Activated T-helper 2 cell treated with anti-CD3 and anti-CD28 coated beads, Interferon-gamma antibody, Interleukin-2, Interleukin-4, amounts not matched to agents 10 μg/mL and 5 μg/mL and 100 μg/mL, durations not matched to agents 14 hours and 24 hours and 36 hours (primary cell): ENCODE measurements at places on chromosomes 13 and 19. TPM values are rescaled to one million over a fixed set of nuclear protein-coding genes. Genes with fewer than 3 reads are reported as not detected.

The NFIC gene
- 16.5 and 17.3 TPM in 2 replicates for total RNA-seq

The EID2B gene
- 3.5 and 4.1 TPM in 2 replicates for total RNA-seq

The IRGC gene
- total RNA-seq: not detected in 2 replicates

The POLR2E gene
- 260 and 272 TPM in 2 replicates for total RNA-seq

The NLRP11 gene
- not detected in 2 replicates for total RNA-seq

The ABHD8 gene
- 9.9 and 10.9 TPM in 2 replicates for total RNA-seq

GRCh38 chr19:56678205-56678604, 6.6 kb upstream of the ZNF835 start:
- H3K36me3 ChIP-seq: no peaks in the 10 kb centered on the region
- DNase-seq: no peak
- no peaks in the 10 kb centered on the region for H3K27me3 ChIP-seq

DNA sequence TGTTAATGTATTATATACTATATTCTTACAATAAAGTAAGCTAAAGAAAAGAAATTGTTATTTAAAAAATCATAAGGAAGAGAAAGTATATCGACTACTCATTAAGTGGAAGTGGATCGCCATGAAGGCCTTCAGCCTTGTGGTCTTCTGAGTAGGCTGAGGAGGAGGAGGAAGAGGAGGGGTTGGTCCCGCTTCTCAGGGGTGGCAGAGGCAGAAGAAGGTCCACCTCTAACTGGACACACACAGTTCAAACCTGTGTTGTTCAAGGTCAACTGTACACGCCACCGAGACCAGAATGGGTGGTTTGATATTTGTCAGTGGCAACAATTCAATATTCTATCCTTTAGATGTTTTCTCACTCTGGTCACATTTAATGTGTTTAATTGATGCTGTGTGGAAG, 67.2 kb downstream of the ALOX5AP start:
- DNase-seq: no peak
- H3K4me3 ChIP-seq: no peak overlapping the region
- H3K27me3 ChIP-seq: no peaks in the 10 kb centered on the region
- peaks cover 12% of the 10 kb centered on the region for H3K4me1 ChIP-seq
- no peak overlapping the region for H3K27ac ChIP-seq

DNA sequence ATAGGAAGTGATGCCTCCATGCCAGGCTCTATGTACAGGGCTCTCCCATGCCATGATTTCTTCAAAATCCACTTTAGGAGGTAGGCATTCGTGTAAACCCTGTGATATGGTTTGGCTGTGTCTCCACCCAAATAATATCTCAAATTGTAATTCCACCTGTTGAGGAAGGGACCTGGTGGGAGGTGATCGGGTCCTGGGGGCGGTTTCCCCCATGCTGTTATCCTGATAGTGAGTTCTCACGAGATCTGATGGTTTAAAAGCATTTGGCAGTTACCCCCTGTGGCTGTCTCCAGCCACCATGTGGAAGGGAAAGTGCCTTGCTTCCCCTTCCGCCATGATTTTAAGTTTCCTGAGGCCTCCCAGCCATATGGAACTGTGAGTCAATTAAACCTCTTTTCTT, 8.1 kb downstream of the SARS2 start:
- no peaks in the 10 kb centered on the region for H3K27me3 ChIP-seq
- no peak overlapping the region for H3K27ac ChIP-seq
- no peak for DNase-seq
- peaks cover 21% of the 10 kb centered on the region for H3K36me3 ChIP-seq
- H3K4me1 ChIP-seq: no peaks in the 10 kb centered on the region

DNA sequence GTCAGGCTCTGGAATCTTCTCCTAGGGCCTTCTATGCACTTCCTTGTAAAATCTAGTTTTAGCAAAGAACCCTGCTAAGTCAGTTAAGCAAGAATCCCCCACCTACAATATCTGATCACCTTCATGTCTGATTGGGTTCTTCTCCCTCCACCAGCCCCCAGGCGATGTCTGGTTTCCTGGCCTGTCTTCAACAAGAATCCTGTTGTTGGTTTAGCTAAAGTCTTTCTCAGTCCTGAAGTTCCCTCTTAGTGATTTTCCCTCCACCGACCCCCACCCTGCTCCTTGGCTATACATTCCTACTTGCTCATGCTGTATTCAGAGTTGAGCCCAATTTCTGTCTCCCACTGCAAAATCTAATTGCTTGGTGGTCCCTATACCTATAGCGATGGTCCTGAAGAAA, 35.2 kb upstream of the SLC46A3 start:
- H3K4me1 ChIP-seq: peaks cover 22% of the 10 kb centered on the region
- DNase-seq: no peak
- H3K4me3 ChIP-seq: no peak overlapping the region
- no peaks in the 10 kb centered on the region for H3K27me3 ChIP-seq

GRCh38 chr13:101210774-101211173, 205.5 kb downstream of the NALCN start:
- H3K4me1 ChIP-seq: no peaks in the 10 kb centered on the region
- H3K36me3 ChIP-seq: no peaks in the 10 kb centered on the region
- no peak for DNase-seq
- no peak overlapping the region for H3K27ac ChIP-seq
- H3K4me3 ChIP-seq: no peak overlapping the region

GRCh38 chr19:49497047-49497788, 984 bp downstream of the RPS11 start:
- peak; percentile 73 for DNase-seq
- peak overlapping the region; percentile 94 for H3K27ac ChIP-seq
- no peaks in the 10 kb centered on the region for H3K27me3 ChIP-seq

DNA sequence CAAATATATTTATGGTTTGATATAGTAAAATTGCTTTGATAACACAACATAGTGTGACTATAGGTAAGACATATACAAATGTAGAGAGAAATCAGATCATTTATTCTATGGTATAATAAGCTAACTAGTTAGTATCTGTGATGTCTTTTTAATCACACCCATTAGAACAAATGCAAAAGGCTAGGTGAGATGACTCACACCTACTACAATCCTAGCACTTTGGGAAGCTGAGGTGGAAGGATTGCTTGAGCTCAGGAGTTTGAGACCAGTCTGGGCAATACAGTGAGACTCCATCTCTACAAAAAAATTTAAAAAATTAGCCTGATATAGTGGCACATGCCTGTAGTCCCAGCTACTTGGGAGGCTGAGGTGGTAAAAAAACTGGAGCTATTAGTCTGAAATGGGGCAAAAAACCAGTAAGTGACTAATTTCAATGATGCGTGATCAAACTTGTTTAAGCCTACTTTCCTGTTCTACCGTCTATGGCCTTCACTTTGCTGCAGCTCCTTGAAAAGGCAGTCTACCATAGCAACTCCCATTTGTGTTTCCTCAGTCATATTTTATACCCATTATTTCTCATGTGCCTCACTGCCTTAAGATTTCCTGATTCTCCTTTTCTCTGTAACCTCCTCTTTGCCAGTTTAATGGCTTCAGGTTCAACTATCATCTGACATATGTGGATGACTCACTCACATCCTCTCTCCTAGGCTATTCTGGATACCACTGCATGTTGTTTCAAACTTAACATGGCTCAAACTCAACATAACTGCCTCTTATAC, 12.5 kb downstream of the ALG5 start:
- no peak overlapping the region for H3K4me3 ChIP-seq
- no peaks in the 10 kb centered on the region for H3K27me3 ChIP-seq
- no peaks in the 10 kb centered on the region for H3K4me1 ChIP-seq
- peaks cover 74% of the 10 kb centered on the region for H3K36me3 ChIP-seq
- no peak overlapping the region for H3K27ac ChIP-seq

- H3K4me1 ChIP-seq: peaks cover 10% of the 10 kb centered on the region
- H3K27ac ChIP-seq: no peak overlapping the region
Measured at GRCh38 chr19:615619-616018, 17.7 kb downstream of the POLRMT start.

GRCh38 chr13:23583491-23583890, 13.3 kb downstream of the TNFRSF19 start:
- H3K27me3 ChIP-seq: peaks cover 59% of the 10 kb centered on the region
- no peak for DNase-seq
- no peak overlapping the region for H3K27ac ChIP-seq
- no peak overlapping the region for H3K4me3 ChIP-seq
- H3K36me3 ChIP-seq: no peaks in the 10 kb centered on the region

GRCh38 chr13:112113851-112114250, 46.9 kb downstream of the SOX1 start:
- H3K36me3 ChIP-seq: no peaks in the 10 kb centered on the region
- no peak overlapping the region for H3K4me3 ChIP-seq
- peaks cover 15% of the 10 kb centered on the region for H3K27me3 ChIP-seq
- H3K27ac ChIP-seq: no peak overlapping the region

- H3K27me3 ChIP-seq: no peaks in the 10 kb centered on the region
- DNase-seq: no peak
- peaks cover 2% of the 10 kb centered on the region for H3K4me1 ChIP-seq
- no peak overlapping the region for H3K4me3 ChIP-seq
Measured at GRCh38 chr19:54906819-54907218, 871 bp downstream of the NCR1 start.

DNA sequence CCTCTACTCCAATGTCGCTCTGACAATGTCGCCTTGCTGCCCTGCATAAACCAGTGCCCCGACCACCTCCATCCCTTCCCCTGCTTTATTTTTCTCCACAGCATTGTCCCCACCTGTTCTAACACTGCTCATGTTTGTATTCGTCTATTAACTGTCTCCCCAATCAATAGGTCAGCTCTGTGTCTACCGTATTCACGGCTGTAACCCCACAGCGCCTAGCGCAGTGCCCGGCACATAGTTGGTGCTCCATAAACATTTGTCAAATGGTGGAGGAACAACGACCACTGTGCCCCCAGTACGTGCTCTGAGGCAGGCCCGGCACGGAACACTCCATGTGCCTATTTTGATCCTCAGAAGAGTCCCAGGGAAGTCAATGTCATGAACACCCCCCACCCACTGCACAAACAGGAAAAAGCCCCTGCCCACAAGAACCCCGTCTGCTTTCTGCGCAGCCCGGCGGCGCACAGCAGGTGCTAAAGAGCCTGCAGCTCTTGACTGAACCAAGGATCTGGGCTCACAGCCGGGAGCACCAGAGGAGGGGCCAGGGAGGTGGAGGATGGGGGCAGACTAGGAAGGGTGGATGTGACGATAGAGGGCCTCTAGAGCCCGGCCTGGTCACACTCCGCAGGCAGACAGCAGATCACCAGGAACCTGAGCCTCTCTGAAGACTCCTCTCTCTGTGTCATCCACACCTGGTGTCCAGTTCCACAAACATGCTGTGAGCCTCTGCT, 1.8 kb upstream of the CEACAM16 start:
- H3K36me3 ChIP-seq: no peaks in the 10 kb centered on the region
- H3K27me3 ChIP-seq: peaks cover 5% of the 10 kb centered on the region
- no peak overlapping the region for H3K27ac ChIP-seq
- H3K4me1 ChIP-seq: peaks cover 14% of the 10 kb centered on the region
- no peak for DNase-seq

DNA sequence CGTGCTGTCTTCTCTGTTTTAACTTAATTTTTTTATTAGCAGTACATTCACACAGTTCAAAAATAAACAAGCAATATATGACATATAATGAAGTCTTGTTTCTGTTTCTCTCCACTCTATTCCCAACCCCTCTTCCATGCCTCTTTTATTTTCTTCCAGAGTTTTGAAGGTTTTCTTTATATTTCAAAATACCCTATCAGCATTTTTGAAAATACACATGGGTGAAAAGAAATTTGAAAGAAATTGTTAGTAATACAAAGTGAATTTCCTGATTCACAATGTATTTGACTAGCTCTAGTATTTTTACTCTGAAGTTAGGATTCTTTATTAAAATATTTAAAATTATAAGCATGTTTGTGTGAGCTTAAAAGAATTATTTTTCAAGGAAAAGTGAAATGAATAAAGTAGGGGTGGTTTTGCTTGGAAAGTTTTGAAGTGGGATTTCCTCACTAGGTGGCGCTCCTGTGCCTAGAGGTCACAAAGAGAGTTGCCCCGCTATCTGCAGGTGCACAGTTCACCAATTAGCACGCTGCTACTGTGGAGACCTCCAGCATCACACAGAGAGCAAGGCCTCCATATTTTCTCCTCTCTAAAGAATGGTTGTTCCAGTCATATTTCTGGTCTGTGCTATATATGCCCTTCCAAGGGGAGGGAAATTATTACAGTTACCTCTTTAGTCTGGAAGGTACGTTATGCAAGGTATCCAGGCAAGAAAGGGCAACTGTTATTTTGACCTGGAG, 37.6 kb downstream of the SOX21 start:
- no peaks in the 10 kb centered on the region for H3K4me1 ChIP-seq
- peaks cover 28% of the 10 kb centered on the region for H3K27me3 ChIP-seq
- no peaks in the 10 kb centered on the region for H3K36me3 ChIP-seq
- H3K4me3 ChIP-seq: no peak overlapping the region

GRCh38 chr19:50248413-50248812, 45.0 kb downstream of the MYH14 start:
- DNase-seq: no peak
- no peak overlapping the region for H3K27ac ChIP-seq
- no peaks in the 10 kb centered on the region for H3K27me3 ChIP-seq
- H3K4me1 ChIP-seq: no peaks in the 10 kb centered on the region
- no peaks in the 10 kb centered on the region for H3K36me3 ChIP-seq
